ENCODE measurements at places on chromosomes 5 and 9.

DNA sequence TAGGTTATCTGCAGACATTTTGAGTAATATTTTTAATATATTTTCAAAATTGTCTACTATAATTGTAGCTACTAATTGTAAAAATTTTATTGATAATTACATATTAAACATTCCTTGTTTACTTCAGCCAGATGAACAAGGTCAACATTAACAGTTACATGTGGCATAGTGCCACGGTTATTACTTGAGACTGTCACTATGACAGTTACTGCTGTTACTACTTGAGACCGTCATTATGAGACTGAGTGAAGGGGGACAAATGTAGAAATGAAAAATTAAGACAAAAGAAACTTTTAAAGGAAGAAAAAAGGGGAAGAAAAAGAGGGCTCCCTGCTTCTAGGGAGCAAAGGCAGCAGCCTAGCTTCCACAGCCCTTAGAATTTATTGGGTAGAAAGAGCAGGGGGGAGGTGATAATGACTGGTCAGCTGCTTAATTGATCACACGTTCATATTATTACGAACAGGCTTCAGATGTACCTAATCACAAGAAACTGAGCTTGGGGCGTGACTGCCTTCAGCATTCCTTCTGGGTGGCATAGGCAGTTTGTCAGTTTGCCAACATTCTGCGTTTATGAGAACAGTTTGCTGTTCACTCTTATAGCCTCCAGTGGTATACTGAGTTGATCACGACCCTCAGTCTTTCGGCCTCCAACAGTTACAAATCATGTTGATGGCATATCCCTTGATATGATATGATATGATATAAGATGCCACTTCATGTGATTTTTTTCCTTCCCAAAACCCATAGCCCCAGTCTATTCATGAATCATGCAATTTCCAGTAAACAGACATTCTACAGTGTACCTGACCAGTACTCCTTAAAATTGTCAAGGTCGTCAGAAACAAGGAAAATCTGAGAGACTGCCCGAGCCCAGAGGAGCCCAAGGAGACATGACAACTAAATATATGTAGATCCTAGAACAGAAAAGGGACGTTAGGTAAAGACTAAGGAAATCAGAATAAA lies 13.1 kb downstream of the MARCHF6 start:
- DNase-seq, result no peak

DNA sequence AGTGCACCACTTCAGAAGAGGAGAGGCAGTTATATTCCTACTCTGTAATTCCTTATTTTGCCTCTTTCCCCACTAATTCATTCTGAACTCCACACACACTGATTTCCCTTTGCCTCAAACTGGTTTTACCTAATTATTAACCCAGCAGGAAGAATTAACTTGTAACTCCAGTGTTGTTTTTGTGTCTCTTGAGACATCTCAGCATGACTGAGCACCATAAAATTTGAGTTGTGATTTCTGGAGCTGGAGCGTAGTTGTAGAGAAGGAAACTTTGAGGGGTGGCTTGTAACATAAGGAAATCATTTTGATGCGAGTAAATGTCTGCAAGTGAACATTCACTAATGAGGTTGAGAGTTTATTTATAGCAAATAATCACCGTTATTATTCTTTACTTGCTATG lies 265.2 kb downstream of the TMEM38B start:
- no peak for DNase-seq

GRCh38 chr9:32413424-32413823 lies 29.0 kb downstream of the ACO1 start:
- DNase-seq, result no peak

GRCh38 chr9:80028501-80028900 lies 456.7 kb downstream of the TLE4 start:
- no peak for DNase-seq

All from T follicular helper cell (primary cell).